ENCODE measurements at places on chromosomes 3 and 15.

- DNase-seq: no peak
Observed at GRCh38 chr3:38574411-38575278, 74.8 kb downstream of the SCN5A start.

DNA sequence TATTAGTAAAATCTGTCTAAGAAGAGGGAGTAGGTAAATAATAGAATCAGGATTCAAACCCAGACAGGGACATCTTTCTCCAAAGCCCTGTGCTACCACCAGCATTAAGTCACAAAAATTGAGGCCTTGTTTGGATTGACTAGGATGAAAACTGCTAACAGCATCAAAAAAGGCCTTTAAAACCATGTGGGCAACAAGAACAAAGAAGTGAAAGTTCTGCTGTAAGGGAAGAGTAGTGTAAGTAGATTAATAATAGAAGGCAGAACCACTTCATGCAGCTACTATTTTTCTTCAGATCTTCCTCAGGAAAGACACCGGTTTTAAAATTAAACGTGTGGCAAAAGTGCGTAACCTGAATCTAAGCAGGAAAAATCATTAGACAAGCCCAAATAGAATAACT lies 15.3 kb upstream of the KBTBD12 start:
- no peak for DNase-seq

DNA sequence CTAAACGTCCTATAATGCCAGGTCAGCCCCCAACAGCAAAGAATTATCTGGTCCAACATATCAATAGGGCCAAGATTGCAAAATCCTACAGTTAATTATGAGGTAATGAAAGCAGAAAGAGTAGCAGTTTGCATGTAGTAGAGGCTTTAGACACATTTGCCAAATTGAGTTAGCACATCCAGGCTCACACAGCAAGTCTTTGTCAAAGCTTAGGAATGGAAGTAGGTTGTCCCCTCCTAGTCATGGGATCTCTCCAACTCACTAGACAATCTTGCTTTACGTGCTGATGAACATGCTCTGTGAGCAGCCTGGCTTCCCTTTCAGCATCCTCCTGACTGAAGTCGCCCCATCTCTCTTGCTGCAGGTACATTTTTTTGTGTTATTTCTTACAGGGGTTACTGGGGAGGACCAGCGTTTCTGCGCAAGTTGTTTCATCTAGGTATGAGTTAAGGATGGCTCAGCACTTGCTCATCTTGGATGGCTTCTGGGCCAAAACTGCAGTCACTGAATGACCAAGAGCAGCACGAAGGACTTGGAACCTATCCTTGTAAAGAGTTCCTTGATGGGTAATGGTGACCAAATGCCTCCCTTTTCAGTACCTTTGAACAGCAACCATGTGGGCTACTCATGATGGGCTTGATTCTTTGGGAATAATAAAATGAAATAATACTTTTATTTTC lies 55.9 kb downstream of the SQOR start:
- no peak for DNase-seq

GRCh38 chr3:42493126-42493797 lies 9.2 kb upstream of the VIPR1 start:
- DNase-seq: no peak

DNA sequence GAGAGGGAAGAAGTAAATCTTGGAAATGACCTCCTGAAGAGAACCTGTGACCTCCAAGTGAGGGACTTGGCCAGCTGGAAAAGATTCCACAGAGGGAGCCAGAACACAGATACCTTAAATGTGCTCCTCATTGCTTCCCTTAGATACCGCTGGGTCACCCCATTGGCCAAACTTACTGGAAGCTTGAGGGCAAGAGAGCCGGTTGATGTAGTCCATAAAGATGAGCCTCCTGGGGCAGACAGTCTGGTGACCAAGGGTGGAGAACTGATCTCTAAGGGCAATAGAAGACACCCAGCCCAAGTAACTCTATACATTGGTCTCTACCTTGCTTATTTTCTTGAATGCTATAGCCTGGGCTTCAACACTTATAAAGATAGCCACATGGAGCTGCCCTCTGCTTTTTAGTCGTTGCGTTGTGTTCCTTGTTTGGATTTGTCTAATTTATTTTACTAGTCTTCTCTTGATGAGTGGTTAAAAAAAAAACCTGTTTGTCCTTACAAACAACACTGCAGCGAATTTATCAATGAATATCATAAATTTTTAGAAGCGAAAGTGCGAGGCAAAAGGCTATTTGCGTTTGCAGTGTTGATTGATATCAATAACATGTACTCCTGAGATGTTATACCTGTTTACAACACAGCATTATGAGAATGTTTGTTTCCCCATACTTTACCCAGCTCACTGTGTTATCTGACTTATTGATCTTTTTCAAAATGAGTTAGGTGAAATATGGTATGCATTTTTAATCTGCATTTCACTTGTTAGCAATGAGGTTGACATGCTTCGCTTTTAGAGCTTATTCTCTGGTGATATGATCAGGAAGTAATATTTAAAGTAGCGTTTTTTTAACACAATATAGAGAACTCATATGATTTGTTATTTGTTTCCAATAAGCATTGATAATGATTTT lies 31.2 kb downstream of the TGFBR2 start:
- DNase-seq: no peak

DNA sequence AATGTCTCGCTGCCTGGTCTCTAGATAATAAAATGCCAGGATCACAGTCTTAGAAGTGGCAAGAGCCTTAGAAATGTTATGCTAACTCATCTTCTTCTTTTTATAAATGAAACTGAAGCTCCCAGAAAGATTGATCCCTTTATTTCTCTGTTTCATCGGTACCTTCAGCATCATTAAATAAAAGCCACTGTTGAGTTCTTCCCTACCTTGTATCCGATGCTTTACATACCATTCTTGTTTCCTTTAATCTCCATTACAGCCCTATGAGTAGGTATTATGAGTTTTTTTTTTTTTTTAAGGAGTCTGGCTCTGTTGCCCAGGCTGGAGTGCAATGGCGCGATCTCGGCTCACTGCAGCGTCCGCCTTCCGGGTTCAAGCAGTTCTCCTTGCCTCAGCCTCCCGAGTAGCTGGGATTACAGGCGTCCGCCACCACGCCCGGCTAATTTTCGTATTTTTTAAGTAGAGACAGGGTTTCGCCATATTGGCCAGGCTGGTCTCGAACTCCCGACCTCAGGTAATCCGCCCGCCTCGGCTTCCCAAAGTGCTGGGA lies 815 bp upstream of the ABCC5 start:
- no peak for DNase-seq

GRCh38 chr3:189094539-189094938 lies 77.2 kb upstream of the TPRG1 start:
- DNase-seq: no peak

DNA sequence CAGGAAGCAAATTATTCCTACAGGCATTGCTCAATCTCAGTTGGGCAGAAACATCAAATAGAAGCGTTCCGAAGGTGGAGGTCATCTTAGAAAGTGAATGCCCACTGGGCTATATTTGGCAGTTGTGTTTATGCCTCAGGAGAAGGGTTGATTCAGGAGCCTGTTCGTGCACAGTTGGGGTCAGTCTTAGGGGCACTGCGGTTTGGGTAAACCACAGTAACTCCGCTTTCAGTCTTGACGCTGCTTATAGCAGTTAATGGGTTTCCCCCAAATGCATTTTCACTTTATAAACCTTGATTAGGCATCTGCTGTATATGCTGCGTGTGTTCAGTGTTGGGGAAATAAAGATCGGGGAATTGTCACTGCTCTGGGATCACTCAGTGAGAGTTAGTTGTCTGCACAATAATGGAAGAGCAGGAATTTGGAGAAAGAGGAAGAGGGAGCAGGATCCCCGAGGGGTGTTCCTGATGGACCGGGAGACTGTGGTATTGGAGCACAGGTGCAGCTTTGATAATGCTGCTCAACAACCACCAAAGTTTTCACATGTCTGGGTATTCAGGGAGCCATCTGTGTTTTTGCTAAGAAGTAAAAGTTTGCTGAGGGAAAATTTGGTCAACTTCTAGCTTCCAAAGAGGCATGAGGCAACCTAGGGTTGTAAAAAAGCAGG lies 124.3 kb upstream of the EIF1B start:
- no peak for DNase-seq

DNA sequence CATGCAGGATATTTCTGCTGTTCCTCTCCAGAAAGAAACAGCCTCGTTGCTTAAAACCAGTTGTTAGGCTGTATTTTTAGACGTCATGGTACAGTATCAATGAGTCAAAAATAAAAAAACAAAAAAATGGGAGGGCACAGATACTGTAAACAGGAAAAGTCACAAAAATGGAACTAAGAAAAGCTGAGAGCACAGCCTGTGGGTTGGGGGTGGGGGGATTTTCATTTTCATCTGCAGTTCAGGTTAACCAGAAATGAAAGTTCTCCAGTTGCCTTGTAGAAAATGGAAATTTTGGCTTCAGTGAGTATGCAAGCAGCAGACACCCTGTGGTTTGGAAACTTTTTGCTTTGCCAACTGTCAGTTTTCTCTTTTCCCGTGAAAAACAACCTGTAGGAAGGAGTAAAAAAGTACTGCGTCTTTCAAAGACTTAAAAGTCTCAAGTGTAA lies 59.0 kb downstream of the FRMD4B start:
- no peak for DNase-seq

DNA sequence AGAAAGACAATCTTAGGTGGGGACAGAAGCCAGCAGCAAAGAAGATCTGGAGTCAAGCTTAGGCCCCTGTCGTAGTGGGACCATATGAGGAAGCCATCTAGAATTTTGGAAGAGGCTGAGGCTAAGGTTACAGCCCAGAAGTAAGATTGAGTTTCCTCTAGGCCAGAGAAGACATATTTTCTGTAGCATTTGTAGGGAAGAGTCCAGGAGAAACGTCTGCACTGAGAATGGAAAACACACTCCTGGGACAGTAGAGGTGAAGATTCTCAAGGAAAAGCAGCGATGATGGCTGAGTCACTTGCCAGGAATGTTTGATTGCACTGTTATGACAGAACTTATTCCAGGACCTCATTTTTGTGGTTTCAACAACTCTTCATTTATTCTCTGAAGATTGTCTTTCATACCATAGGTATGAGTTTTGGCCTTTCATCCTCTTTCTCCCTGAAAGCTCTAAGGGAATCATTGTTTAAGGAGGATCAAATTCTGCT lies 107.2 kb downstream of the GTPBP8 start:
- DNase-seq: no peak

Data from activated CD8-positive, alpha-beta memory T cell treated with anti-CD3 and anti-CD28 coated beads for 1 hour (primary cell).